ENCODE measurements at places on chromosomes 16 and 17.

DNA sequence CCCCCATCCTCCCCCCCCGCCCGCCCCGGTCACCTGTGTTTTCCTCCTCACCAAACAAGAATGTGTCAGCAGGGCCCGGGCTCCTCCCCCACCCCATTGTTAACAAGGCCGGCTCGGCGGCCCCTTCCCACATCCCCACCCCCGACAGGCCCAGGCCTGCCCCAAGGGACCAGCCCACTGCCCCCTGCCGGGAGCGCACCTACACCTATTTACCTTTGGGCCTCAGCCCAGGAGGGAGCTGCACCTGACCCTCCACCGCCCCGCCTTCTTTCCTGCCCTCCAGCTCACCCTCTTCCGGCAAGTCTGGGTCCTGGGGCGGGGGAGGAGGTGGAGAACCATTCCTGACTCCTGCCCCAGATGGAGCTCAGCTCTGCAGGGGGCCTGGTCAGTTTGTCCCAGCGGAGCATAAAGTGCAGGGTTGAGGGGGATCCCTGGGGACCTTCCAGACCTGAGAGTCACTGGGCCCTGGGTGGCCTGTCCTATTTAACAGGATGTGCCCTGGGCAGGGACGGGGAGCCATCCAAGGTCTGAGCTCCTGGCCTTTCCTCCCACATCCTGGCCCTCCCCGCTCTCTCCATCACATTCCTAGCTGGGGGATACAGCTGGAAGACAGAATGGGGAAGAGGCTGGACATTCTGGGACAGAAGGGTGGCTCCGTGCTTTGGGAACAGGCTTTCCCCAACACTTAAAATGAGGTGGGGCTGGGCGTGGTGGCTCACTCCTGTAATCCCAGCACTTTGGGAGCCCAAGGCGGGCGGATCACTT, 8.3 kb downstream of the FOXJ1 start:
- no peak for DNase-seq

DNA sequence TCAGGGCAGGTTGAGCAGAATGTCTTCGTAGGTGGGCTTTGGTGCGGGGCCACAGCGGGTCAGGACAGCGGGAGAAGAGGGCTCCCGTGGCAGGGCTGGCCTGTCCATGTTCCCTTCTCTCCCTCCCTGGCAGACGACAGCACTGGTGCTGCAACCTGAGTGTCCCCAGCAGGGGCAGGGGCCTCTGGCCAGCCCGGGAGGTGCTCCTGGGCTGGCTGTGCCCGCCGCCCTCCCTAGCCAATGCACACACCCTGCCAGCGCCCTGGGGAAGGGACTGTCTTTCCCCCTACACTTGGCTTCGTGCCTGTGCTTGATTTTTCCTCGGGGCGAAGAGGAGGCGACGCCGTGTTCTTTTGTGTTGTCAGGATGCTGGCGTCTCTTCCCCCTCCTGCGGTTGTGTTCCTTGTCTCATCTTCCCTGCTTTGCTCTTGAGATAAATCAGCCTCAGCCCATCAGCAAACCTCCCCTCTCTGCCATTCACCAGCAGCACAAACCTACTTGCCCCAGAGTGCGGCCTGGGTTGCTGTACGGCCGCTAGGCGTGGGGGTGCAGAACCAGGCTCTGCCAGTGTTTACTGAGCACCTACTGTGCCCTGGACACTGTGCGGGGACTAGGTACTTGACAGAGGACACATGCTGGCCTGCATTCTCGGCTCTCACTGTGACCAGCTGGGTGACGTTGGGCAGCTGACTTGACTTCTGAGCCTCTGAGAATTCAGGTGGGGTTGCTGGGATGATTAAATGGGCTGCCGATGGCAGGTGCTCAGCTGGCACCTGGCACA, 237.3 kb upstream of the CIBAR2 start:
- DNase-seq = no peak

DNA sequence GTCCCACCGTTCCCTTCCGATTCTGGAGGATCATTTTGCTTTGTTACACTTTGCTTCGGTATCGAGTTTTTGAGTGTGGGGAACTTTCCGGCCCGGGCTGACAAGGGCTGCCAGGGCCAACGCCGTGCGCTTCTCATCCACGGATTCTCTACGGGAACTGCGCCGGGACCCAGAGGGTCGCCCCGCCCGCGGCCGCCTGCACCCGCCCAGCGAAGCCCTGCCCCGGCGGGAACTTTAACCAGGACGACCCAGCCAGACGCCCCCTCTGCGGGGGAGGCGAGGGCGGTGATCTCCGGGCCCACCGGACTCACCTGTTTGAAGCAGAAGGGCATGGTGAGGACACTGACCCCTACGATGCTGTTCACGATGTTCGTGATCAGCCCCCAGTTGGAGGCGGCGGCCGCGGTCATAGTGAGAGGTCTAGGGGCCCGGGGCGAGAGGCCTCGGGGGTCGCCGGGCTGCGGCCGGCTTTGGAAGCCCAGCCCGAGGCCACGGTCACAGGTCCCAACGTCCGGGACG, 536 bp downstream of the SLC38A10 start:
- DNase-seq = no peak

GRCh38 chr16:28202147-28202746, 9.5 kb downstream of the XPO6 start:
- DNase-seq = no peak

DNA sequence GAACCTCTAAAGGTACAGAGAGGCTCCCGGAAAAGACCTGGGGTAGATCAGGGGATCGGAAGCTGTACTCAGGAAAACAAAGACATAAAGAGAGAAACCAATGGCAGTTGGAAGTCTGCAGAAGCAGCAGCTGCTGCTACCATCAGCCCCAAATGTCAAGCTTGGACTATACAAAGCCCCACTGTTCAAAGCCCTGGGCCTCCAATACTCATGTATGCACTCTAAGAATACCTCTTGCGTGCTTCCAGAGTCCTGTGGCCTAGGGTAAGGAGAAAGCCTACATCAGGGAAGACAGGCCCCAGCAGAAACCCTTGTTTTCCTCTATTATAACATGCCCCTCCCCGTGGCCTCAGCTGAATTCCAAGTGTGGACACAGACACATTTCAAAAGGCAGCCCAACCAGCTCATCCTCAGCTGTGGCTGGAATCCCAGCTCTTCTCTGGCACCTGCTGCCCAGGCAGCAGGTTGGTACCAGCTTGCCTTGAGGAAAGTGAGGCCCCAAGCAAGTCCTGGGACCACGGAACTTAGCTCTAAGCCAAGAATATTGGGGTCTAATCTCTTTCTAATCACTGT, 19.3 kb upstream of the MTMR4 start:
- no peak for DNase-seq

GRCh38 chr16:24736758-24737157, 7.3 kb downstream of the TNRC6A start:
- no peak for DNase-seq

GRCh38 chr16:10608687-10609401, 28.4 kb upstream of the EMP2 start:
- DNase-seq = no peak

GRCh38 chr17:16027708-16028584, 28.3 kb downstream of the TTC19 start:
- no peak for DNase-seq

- no peak for DNase-seq
These were observed 14.3 kb upstream of the RNPS1 start for GRCh38 chr16:2282262-2282661.

DNA sequence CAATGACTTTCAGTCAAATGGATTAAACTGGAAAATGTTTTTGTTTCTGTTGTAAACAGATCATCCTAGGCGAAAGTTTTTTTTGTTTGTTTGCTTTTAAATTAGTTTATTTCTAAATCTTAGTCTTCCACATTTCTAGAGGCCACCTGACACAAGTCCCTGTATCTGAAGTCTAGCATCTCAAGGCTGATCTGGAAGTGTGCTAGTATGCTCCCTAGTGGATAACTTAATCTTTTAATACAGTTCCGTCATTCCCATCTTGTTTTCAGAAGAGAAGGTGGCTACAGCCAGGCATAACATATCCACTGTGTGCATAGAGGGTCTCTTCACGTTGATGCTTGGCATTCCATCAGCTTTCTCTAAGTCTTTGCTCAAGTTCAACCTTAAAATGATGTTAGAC, 7.6 kb downstream of the IFT20 start:
- no peak for DNase-seq

DNA sequence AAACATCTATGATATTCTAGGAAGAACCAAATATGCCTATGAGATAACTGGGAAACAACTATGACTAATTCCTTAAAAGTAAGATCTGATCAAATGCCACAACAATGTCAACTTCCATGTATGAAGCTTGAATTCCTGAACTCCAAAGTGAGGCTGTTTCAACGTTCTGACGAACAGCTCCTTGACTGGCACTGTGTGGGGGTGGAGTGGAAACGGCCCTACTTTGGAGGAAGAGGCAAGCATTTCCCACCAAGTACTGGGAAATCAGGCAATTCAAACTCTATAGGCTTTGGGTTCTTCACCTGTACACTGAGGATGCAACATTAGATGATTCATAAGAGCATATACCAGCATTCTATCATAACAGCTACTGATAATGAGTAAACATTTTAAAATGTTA, 187.2 kb downstream of the CDK5R1 start:
- no peak for DNase-seq

GRCh38 chr17:6064868-6065267, 5.3 kb upstream of the WSCD1 start:
- no peak for DNase-seq

All from thymus (tissue), 14 donors.